ENCODE measurements at places on chromosomes 2 and 18.

DNA sequence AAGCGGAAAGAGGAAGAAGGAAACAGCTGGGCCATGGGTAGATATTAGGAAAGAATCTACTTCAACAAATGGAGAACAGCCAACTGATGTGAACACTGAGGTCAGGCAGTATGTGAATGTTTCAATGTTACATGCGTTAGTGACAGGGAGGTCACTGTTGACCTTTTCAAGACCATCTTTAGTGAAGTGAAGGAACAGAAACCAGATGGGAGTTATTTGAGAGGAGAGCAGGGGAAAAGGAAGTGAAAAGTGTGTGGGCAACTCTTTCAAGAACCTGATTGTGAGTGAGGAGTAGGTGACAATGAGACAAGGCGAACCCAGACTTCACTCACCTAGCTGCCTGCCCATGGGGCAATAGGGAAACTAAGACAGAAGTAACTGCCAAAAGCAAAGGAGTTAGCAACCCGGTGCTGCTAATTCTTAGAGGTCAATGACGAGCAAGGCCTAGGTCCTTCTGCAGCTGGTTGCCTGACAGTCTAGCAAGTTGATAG, 67.0 kb downstream of the SP3 start:
- no peak for DNase-seq

DNA sequence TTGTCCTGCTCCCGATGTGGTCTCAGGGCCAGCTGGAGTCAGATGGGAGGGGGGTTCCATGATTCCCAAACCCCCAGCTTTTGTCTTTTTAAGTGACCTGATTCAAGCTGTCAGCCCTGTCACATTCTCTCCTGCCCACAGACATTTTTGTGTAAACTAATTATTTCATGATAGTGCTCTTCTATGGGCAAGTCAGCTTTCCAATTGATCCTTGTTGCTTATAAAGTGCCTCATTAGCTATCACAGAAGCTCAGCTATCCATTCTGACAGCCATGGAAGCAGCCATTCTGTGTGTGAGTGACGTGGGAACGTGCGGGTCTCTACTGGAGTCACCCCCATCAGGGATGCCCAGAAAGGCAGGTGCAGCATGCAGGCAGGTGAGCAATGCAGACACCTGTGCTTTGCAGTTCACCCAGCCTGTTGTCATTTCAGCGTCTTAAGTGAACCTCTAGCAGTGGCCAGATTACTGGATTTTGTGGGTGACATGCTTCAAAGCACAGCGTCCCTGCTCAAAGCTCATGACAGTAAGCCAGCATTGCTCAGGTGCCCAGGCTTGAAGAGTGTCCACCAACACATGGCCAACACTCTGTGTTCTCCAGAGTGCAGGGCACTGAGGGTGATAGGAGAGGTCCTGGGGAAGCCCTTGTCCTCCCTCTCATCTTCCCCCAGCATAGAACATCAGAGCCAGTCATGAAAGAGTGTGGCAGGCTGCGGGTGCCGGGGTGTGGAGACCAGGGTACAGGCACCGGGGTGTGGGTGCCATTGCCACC, 162.1 kb upstream of the SH3BP4 start:
- no peak for DNase-seq

GRCh38 chr2:172996387-172996961, 79.2 kb upstream of the MAP3K20 start:
- no peak for DNase-seq

DNA sequence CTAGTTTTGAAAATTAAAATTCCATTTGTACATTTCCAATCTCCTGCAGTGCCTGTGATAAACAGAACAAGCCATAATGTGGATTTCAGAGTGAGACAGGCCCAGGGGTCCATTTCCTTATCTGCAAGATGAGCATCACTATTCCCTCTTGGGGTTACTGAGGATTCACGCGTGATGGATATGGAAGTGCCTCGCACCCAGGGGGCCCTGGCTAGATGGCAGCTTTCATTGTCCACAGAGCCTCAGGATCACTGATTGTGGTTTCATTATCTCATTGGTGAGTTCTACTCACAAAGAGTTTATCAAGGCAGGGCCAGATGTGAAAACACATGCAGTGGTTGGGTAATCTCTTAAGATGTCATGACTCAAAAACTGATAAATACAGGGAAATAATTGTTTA, 11.6 kb downstream of the CNGA3 start:
- DNase-seq: no peak

DNA sequence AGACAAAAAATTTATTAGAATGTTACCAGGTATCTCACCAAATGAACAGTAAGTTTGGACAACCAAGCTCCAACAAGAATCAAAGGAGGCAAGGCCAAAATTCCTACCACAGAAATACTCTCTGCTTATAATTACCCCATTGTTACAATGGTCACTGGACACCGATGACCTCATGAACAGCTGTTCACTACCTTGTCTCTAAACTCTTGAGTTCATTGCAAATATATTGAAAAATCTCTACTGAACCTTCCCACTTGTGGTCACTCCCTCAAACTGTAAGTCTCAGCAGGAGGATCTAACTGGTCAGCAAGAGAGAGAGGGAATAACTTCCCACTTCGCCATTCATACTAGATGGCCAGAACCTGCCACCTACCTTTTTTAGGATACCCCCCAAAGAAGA, 50.0 kb downstream of the ERBB4 start:
- no peak for DNase-seq

DNA sequence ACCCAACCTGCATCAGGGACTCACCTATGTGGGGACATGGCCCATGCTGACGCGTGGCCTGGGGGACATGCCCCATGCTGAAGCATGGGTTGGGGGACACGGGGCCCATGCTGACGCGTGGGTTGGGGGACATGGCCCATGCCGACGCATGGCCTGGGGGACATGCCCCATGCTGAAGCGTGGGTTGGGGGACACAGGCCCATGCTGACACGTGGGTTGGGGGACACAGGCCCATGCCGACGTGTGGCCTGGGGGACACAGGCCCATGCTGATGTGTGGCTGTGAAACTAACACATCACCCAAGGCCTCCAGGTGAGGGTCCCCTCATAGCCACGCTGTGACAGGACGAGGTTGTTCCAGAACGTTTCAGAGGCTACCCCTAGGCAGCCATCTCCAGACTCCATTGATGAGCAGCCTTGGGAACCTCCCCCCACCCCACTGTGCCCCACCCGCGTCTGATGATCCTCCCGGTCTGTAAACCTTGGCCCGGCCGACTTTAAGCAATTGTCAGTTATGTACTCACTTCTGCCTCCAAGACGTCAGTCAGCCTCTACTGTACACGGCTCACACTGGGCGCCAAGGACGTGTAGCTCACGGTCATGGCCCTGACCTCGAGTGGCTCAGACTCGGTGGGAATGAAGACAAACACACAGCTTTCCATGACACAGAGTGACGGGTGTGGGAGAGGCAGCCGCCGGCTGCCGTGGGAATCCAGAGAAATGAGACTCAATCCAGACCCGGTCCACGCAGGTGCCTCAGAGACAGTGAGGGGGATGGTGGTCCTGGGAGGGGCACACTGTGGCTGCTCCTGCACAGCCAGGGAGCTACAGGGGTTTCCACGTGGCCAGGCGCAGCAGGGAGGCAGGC, 50.2 kb upstream of the SLC66A3 start:
- no peak for DNase-seq

DNA sequence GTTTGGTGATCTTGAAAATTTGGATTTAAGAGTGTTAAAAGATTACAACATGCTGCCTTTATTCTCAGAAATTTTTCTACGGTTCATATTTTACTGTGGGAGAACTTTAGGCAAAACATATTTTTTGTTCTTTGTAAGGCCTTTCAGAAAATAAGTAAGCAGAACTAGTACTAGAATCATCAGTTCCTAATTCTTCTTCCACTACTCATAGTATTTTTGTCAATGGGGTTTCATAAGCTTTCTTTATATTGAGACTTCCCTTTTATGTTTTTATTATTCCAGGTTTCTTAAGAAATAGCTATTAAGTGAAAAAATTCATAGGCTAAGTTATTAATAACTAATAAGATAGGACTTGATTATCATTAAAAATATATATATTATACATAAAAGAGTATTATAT, 12.4 kb downstream of the UGGT1 start:
- no peak for DNase-seq

GRCh38 chr18:55284614-55285013, 303.4 kb downstream of the TCF4 start:
- DNase-seq: no peak

GRCh38 chr2:134446383-134447017, 192.6 kb downstream of the MGAT5 start:
- DNase-seq: no peak

GRCh38 chr2:216594081-216594480, 39.1 kb upstream of the IGFBP2 start:
- DNase-seq: no peak

DNA sequence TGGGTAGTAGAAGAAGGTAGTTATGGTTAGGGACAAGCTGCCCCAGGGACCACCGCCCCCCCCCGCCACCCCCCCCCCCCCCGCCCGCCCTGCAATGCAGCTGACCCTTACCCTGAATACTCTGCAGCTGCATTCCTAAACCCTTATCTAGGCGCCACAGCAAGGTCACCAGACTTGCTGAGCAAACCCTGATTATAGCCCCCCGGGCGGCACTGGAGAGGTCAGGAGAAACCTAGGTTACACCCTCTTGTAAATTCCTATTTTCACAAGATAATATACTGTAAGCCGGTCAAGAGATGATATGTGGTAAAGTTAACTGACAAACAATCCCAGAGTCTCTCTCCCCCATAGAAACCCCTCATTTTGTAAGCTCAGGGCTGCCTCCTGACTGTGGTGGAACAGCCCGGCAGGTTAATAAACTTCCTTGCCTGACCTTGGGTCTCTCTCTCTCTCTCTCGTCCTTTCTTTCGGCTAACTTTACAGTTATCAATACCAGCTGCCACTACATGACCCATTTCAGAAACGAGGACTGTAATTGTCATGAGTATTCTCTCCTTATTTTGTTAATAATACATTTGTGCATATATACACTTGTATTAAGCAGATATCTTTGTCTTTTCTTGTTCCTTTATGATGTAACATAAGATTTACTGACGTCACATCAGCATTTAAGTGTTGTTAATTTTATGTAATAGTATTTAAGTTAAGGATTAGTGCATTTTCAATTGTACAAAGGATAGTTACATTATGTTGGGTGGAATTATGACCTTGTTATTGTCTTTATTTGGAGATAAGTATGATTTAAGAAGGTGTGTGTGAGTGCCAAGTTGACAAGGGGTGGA, 22.8 kb upstream of the SMAD4 start:
- no peak for DNase-seq

- no peak for DNase-seq
These were observed 47.3 kb downstream of the CABLES1 start for GRCh38 chr18:23182606-23183005.

GRCh38 chr2:42296226-42296625, 64.8 kb downstream of the COX7A2L start:
- DNase-seq: no peak

GRCh38 chr2:212328712-212329496, 209.7 kb downstream of the ERBB4 start:
- no peak for DNase-seq

DNA sequence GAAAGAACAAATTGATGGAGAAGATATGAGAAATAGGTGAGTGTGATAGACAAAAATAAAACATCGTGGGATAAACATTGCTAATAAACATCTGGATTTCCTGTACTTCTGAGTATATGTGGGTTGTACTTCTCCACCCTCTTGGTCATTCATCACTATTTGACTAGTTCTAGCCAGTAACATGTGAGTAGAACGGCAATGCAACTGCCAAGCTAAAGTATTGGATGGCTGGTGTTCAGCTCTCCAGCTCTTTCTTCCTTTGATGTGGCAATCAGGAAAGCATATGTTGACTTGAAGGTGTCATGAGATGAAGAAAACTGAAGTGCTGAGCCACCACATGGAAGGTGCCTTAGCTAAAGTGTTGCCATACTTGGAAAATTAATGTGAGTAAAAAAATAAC, 144.9 kb downstream of the SCG2 start:
- no peak for DNase-seq

GRCh38 chr18:51751901-51752300, 554.4 kb upstream of the MEX3C start:
- no peak for DNase-seq

- DNase-seq: no peak
These were observed 27.5 kb downstream of the MAP2 start for GRCh38 chr2:209451209-209451834.

GRCh38 chr2:187547353-187547979, 6.8 kb downstream of the TFPI start:
- no peak for DNase-seq

GRCh38 chr2:197993363-197993762, 189.0 kb downstream of the PLCL1 start:
- no peak for DNase-seq
